H7 (cell line): ENCODE measurements at places on chromosomes 6 and 20.

- DNase-seq = no peak
These were observed at the start of gene OCSTAMP for GRCh38 chr20:46550461-46550860. TSS of gene OCSTAMP (minus strand) at chr20:46550654. CDS start at chr20:46550560, 94 bp downstream.

- DNase-seq = no peak
These were observed 113.9 kb downstream of the ELOVL4 start for GRCh38 chr6:79833264-79833963.

DNA sequence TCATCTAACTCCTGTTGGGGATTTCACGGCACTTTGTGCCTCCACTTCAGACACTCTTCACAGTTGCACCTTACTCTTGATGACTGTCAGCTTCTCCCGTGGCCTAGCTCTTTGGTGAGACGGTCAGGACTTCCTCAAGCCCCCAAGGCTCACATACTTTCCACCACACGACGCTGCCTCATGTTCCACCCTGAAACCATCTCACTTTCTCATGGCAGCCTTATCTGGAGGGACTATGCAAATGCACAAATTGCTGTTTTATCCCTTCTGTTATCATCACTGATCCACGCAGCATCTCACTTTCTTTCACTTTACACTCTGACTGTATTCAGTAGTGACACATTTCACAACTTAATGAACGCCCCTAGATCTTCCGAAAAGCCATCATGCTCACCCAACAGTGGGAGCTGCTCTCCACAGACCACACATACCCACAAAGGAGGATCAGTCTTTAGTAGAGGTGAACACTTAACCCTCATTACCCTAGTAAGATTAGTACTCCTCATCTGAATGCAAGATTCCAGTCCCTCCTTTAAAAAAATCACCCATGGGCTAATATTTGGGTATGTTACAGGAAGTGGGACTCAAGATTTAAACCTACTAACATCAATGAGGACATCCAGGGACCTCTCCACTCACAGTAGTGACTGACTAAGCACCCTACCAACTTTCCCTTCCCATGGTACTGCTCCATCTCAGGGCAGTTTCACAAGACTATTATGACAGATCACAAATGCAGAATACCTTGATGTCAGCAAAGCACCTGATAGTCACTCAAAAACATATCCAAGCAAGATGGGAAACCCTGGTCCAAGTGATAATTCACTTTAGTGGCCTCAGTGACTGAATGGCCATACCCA is 35.4 kb downstream of the FYN start:
- DNase-seq = no peak

DNA sequence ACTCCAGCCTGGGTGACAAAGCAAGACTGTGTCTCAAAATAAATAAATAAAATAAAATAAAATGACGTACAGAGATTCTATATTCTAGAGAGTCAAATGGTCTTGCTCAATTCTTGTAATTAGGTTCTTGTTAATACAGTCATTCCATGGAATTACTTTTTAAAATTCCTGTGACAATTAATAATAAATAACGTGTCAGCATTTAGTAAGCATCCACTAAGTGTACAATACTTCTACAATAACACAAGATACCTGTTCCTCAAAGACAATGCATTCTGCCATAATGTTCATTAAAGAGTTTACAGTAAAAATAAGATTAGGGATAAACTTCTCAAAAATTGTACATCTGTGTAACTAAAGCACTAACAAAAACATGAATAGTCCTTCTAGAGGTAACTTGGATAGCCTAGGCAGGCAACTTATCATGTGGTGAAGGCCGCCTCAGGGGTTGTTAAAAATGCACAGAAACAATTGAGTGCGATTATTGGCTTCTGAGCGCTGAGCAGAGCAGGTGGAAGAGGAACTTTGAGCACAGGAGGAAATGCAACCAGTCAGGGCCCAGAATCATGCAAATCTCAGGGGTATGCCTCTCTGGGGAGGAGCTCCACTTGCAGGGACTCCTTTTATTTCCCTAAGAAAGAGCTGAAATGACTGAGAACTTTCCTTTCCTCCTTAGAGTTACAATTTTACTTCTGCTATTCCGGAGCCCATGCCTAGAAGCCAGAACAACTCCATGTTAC is 37.1 kb downstream of the QRSL1 start:
- peak; percentile 61 for DNase-seq

- no peak for DNase-seq
These were observed 91.0 kb downstream of the BCKDHB start for GRCh38 chr6:80197474-80197873.

DNA sequence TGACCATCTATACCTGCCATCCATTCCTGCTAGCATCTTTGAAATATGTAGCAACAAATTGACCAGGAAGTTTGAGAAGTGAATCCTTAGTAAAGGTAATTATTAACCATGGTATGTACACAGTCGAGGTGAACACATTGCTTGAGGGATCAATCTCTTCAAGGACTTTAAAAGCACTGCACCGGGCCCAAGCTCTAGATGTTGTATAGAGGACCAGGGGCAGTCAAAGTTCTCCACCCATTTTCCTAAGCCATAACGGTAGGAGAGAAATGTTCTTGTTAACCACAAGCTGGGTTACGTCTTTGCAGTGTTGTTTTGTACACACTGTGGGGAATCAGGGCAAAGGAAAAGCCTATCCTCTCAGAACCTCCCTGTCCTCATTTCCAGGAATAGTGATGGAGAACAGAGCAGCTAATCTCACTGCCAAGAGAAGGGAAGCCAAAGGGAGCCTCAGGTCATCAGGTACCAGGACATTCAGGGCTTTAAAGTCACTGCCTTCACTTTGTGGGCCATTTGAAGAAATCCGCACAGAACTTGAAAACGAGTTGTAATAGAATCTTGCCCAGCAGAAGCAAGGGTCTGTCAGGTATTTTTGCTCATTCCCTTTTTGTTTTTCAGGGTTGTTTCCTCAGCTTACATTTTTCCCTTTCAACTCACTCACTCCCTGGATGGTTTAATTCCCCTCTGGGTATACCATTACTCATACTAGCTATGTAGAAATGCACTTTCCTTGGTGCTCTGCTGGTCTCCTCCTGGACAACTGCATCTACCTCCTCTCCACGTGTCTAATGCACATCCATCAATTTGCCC is 5.3 kb upstream of the PM20D2 start:
- no peak for DNase-seq

DNA sequence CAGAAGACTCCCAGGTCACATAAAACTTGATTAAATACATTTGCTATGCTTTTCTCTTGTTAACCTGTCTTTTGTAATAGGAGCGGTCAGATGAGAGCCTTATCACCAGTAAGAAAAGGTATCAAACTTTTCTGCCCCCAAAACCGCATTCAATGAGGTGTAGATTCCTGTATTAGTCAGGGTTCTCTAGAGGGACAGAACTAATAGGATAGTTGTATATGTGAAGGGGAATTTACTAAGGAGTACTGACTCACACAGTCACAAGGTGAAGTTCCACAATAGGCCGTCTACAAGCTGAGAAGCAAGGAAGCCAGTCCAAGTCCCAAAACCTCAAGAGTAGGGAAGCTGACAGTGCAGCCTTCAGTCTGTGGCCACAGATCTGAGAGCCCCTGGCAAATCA is 32.7 kb downstream of the PTPRK start:
- no peak for DNase-seq

- no peak for DNase-seq
These were observed 177.6 kb upstream of the PHACTR1 start for GRCh38 chr6:12538881-12539357.

GRCh38 chr6:14265049-14266021 is 147.8 kb downstream of the CD83 start:
- no peak for DNase-seq

DNA sequence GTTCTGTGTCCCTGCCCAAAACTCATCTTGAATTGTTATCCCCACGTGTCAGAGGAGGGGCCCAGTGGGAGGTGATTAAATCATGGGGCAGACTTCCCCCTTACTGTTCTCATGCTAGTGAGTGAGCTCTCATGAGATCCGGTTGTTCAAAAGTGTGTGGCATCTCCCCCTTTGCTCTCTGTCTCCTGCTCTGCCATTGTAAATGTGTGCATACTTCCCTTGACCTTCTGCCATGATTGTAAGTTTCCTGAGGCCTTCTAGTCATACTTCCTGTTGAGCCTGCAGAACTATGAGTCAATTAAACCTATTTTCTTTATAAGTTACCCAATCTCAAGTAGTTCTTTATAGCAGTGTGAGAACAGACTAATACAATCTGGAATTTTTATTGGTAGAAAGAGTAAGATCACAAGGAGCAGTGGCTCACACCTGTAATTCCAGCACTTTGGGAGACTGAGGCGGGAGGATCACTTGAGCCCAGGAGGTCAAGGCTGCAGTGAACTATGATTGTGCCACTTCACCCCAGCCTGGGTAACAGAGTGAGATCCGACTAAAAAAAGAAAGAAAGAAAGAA is 47.1 kb upstream of the SLC22A16 start:
- no peak for DNase-seq

DNA sequence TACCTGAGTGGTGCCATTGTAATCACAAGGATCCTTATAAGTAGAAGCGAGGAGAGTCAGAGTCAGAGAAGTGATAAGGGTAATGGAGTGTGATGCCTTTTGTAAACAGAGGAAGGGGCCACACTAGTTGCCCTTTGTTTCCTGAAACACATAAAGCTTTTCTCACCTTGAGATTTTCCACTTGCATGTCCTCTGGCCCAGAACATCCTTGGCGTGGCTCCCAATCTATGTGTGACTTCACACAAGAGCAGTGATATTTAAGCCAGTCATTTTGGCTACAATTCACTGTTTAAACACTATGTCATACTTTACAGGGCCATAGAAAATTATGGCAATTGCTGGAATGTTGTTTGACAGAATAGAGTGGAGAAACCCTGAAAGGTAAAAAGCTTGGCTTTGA is 121.2 kb upstream of the BTN3A2 start:
- no peak for DNase-seq

DNA sequence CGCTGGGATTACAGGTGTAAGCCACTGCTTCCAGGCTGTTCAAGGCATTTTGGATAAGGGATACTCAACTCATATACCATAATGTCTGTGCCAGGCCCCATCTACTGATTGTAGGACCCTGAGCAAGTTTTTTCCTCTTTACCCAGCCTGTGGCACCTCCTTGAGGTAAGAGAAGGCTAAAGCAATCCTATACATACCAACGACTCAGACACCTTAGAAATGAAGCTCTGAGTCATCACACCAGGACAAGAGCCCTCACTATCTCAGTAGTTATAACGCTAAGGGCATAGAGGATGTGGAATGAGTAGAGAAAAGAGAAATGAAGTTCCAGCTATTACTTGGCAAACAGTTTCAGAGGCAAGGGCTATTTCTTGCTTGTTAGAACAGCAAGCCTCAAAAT is 16.9 kb downstream of the NDRG3 start:
- peak; percentile 62 for DNase-seq

- no peak for DNase-seq
These were observed 43.1 kb upstream of the TNFAIP3 start for GRCh38 chr6:137823826-137824555.

DNA sequence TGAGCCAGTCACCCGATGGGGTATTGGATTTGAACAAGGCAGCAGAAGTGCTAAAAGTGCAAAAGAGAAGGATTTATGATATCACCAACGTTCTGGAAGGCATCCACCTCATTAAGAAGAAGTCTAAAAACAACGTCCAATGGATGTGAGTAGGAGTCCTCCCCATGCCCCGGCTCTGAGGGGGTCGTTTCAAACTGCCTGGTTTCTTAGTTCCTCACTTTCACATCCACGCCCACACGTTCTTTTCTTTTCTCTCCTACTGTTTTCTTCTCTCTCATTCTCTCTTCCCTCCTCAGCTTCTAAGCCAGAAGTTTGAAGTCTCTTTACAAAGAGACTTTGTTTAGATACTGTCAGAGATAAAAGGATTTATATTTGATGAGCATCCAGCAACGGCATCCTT is 53.0 kb upstream of the CDKAL1 start:
- no peak for DNase-seq

DNA sequence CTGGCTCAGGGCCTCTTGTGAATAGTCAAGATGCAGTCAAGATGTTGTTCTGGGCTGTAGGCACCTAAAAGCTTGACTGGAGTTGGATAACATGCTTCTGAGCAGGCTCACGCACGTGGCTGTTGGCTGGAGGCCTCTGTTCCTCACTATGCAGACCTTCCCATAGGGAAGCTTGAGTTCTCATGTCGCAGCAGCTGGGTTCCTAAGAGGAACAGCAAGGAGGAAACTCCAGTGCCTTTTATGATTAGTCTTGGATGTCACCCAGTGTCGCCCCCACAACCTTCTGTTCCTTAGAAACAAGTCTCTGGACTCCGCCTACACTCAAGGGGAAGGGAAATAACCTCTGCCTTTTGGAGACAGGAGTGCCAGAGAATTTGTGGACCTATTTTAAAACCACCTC is 210.7 kb downstream of the BCAS1 start:
- DNase-seq = no peak

- DNase-seq = no peak
These were observed 70.2 kb downstream of the LYRM4 start for GRCh38 chr6:5190507-5190906.

DNA sequence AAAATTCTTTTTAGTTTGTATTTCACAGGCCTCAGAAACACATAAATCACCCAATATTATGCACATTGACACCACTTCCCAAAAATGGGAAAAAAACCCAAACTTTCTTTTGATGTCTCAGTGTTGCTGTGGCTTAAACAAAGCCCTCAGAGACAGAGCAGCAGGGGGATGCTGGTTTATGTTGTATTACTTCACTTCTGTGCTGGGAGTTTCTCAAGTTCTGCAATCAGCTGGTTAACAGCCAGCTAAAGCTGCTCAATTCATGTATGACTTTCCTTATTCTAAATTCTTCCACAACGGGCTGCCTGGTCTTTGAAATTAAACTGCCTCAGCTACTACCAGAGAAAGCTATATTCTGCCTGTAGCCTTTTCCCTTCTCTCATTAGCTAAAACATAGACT is 5.6 kb downstream of the FILIP1 start:
- DNase-seq = no peak

GRCh38 chr20:51994751-51995417 is 192.6 kb upstream of the SALL4 start:
- DNase-seq = no peak

- no peak for DNase-seq
These were observed 57.5 kb downstream of the ILRUN start for GRCh38 chr6:34638834-34639736.

DNA sequence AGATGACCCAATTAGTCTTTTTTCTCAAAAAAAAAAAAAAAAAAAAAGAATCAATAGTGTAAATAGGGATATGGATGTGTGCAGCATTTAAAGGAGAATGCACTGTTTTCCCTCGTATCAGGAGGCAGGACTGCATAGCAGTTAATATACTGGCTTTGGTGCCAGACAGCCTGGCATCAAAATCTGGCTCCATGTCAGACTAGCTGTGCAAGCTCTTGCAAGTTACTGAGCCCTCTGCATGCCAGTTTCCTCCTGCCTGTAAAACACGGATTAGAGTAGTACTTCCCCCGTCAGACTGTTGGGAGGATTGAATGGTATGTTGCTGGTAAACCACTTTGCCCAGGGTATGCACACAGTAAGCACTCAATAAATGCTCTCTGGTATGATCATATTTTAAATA is 594.2 kb upstream of the CHD6 start:
- no peak for DNase-seq

DNA sequence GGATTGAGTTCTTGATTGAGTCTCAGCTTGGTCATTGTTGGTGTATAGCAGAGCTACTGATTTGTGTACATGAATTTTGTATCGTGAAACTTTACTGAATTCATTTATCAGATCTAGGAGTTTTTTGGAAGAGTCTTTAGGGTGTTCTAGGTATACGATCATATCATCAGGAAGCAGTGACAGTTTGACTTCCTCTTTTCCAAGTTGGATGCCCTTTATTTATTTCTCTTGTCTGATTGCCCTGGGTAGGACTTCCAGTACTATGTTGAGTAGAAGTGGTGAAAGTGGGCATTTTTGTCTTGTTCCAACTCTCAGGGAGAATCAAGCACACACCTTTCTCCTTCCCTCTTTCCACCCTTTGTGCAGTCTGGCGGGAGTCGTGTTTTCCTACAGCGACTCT is 26.4 kb downstream of the RPP40 start:
- no peak for DNase-seq
